Adrenal gland (tissue), 19 donors: ENCODE measurements at places on chromosomes 5 and 9. TPM values are rescaled to one million over a fixed set of nuclear protein-coding genes. Genes with fewer than 3 reads are reported as not detected.
A peak's percentile ranks its signal among the peaks of the same experiment; 100 is the strongest.

GRCh38 chr9:26502311-26502710 is 390.3 kb downstream of the CAAP1 start:
- no peaks in the 10 kb centered on the region for H3K4me1 ChIP-seq
- H3K36me3 ChIP-seq, result no peaks in the 10 kb centered on the region
- H3K27ac ChIP-seq, result no peak overlapping the region
- H3K4me3 ChIP-seq, result no peak overlapping the region

Gene ANKRD31
- 0.52 TPM for total RNA-seq

DNA sequence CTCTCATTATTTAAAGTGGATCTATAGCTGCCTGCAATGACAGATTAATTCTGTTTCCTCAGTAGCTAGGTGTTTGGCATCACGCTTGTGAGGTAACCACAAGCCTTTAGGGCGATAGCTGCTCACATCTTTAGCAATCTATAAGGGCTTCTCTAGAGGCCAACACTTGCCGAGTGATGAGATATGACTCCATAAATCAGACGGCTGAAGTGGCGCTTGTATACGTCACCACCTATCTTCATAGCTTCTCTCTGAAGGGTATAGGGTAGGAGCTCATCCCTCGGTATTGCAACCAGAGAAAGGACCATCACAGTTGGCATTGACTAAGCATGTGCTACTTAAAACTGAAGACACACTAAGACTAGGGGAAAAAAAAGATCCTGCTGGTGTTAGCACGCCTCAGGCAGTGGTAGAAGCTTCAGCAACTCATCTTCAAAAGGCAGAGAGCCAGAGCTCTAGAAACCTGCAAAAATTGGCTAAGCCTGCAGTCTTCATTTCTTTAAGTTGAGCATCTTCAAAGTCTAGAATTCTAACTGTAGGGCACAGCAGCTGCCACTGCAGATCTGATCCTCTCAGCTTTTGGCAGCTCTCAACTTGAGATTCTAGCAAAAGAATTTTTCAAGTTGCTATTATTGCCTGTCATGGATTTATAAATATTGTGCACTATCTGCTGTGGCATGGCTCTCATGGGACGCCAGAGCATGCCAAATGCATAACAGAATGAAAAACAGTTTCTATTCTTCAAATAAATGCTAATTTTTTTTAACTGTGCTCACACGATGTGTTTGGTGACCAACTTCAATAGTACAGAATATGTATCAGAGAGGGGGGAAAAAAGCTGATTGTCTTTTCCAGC is 37.5 kb downstream of the PSMB7 start:
- no peaks in the 10 kb centered on the region for H3K4me1 ChIP-seq
- no peak overlapping the region for H3K4me3 ChIP-seq
- no peaks in the 10 kb centered on the region for H3K36me3 ChIP-seq
- no peaks in the 10 kb centered on the region for H3K27me3 ChIP-seq
- H3K27ac ChIP-seq, result no peak overlapping the region

GRCh38 chr5:3163626-3164025 is 412.1 kb upstream of the IRX2 start:
- no peaks in the 10 kb centered on the region for H3K36me3 ChIP-seq
- no peaks in the 10 kb centered on the region for H3K4me1 ChIP-seq
- H3K27ac ChIP-seq, result no peak overlapping the region
- no peak overlapping the region for H3K4me3 ChIP-seq
- DNase-seq, result no peak
- no peaks in the 10 kb centered on the region for H3K27me3 ChIP-seq

Gene ELOVL7
- 4.7 TPM for total RNA-seq

Gene NEUROG1
- total RNA-seq, result not detected

DNA sequence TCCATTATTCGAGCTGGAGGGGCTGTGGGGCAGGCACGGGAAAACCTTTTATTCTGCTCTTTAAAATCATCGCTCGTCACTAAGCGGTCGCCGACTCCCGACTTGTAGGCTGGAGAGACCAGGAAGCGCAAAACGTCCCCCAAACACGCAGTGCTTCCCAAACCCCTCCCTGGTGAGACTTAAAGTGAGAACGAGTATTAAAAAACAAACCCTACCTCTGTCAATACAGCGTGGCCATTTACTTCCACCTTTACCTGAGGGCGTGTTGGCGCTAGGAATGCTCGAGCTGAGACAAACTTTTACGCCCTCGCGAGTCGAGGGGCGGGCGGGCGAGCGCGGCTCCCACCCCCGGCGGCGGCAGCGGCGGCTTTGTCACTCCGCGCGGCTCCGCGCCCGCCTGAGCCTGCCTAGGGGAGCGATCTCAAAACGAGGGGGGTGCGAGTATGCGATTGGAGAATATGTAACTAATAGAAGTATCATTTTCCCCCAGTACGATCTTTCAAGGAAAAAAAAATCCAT is at the start of gene NR2F1-AS1:
TSS of gene NR2F1-AS1 (minus strand) at position 293 of the 519 bp plus-strand sequence.
- H3K36me3 ChIP-seq, result no peaks in the 10 kb centered on the region
- no peaks in the 10 kb centered on the region for H3K27me3 ChIP-seq
- H3K27ac ChIP-seq, result peak within 1 kb of the TSS; percentile 63
- H3K4me1 ChIP-seq, result peaks cover 36% of the 10 kb centered on the region

DNA sequence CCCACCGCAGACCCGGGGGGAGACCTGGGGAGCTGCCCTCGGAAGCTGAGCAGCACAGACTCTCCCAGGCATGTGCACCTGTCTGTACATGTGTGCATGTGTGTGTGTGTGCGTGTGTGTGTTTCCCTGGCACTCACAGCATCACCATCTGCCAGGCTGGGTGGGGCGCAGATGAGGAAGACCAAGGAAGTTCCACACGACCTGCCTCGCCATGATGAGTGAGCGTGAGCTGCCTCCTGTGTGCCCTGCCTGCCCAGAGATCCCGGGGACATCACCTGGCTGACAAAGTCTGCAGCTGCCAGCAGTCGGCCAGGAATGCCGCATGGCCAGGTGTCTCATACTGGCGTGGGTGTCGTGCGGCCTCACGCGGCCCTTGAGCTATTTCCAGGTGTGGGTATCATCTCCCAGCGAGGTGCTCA is 4.0 kb upstream of the GPSM1 start:
- no peak for DNase-seq
- H3K27ac ChIP-seq, result no peak overlapping the region
- no peak overlapping the region for H3K4me3 ChIP-seq
- peaks cover 5% of the 10 kb centered on the region for H3K4me1 ChIP-seq
- H3K27me3 ChIP-seq, result no peaks in the 10 kb centered on the region

DNA sequence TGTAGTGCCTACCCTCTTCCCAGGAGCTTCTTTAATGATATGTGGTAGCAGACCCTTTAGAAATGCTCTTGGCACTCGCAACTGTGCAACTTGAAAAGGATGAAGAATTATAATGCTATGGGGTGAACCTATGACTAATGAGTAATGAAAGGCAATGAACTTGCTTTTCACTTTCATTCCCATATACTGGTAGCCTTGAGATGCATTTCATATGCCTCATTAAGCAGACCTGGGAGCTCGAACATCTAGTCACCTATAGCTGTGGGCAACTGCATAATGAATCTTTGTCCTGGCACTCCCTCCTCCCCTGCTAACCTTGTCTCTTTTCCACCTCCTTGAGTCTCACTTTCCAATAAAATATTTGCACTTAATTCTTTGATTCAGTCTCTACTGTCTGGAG is 605.9 kb upstream of the DAB2 start:
- H3K4me1 ChIP-seq, result no peaks in the 10 kb centered on the region
- no peaks in the 10 kb centered on the region for H3K27me3 ChIP-seq
- no peak for DNase-seq
- H3K27ac ChIP-seq, result no peak overlapping the region
- H3K36me3 ChIP-seq, result no peaks in the 10 kb centered on the region

DNA sequence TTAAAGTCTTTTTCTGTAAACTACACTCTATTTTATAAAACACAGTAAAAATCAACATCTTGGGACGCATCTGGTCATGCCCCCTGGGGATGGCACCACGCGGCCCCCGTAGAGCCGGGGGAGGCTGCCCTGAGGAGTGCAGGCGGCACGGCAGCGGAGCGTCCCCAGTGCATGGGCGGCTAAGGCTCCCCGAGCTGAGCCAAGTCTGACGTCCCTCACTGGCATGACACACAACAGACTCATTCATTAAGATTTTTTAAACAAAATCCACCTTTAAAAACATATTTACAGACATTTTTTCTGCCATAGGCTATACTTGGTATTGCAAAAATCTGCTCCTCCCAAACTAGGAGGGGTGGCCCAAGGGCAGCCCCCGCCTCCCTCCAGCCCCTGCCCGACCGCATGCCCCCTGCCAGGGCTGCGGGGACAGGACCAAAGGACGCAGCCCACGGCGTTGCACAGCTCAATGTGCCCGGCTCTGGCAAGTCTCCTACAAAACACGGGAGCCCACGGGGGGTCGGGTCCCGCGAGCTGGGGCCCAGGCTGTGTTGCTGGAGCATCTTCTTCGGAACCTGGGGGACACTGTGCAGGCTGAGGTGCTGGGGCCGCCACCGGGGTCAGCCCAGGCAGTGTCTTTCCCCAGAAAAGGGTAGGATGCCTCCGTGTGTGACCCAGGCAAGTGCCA is 11.8 kb upstream of the SEC16A start:
- no peak for DNase-seq
- no peak overlapping the region for H3K27ac ChIP-seq
- no peaks in the 10 kb centered on the region for H3K27me3 ChIP-seq
- H3K4me1 ChIP-seq, result no peaks in the 10 kb centered on the region
- H3K36me3 ChIP-seq, result no peaks in the 10 kb centered on the region
- no peak overlapping the region for H3K4me3 ChIP-seq

Gene GRHPR
- 164 TPM for total RNA-seq

DNA sequence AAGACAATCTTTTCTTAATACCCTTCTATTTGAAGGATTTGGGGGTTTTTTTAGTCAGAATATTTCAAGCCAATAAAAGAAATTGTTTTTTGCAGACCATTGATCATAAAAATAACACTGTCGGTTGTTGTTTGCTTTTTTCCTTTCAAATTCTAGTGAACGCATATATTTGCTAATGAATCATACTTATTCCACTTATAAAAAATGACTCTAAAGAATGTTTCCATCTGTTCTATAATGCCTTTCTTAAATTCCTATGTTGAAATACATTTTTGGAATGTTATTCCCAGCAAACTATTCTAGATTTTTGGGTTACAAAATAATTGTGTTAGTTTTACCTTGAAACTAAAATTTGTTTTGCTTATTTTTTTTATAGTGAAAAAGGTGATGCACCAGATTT is 32.2 kb downstream of the CWC27 start:
- H3K36me3 ChIP-seq, result no peaks in the 10 kb centered on the region
- H3K4me1 ChIP-seq, result no peaks in the 10 kb centered on the region

DNA sequence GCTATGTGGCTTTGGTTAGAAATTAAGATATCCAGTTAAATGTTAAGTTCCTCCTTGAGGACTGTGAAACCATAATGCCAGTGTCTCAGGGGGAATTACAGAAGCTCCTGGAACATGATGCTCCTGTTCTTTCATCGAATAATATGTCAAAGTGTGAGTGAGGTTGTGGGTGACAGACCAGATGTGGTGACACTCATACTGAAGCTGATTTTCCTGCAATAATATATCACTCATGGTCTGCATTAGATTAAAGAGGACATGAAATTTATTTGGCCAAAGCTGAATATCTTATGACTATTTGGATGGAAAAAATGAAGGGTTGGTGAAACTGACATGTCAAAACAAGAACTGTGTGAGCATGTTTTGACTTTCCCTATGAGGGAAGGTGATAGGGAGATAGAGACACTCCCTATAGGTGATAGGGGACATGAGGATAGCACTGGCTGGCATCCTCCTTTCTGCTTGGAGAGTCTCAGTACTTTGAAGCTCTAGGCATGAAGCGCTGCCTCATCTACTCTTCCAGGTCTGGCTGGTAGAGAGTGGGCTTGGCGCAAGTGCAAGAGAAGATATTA is 173.5 kb downstream of the ARHGEF28 start:
- DNase-seq, result no peak
- peaks cover 27% of the 10 kb centered on the region for H3K4me1 ChIP-seq
- H3K27ac ChIP-seq, result no peak overlapping the region
- H3K4me3 ChIP-seq, result no peak overlapping the region

GRCh38 chr5:7010591-7010990 is 297.4 kb downstream of the TENT4A start:
- H3K27ac ChIP-seq, result no peak overlapping the region
- no peaks in the 10 kb centered on the region for H3K27me3 ChIP-seq
- no peak overlapping the region for H3K4me3 ChIP-seq
- no peaks in the 10 kb centered on the region for H3K36me3 ChIP-seq
- no peak for DNase-seq

DNA sequence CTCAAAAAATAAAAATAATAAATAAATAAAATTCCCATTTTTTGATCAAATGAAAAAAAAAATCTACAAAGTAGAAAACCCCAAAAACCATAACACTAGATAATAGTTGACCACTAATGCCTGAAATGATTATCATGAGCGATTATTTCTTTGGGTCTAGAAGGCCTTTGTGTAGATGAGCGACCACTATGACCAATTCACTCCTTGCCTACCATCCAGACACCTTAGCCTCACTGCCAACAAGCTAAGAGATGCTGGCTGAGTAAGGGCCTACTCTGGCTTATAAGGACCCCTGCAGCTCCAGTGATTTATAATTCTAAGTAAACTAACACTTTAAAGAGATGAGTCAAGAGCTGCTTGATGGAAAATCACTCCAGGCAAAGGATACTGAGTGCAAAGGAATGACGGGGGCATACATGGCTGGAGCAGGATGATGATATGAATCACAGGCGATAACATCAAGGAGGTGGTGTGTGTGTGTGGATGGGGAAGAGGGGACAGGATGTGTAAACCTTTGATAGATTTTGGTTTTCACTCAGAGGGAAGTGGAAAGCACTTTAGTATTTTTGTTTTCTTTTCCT is 4.8 kb upstream of the F2RL1 start:
- no peaks in the 10 kb centered on the region for H3K36me3 ChIP-seq
- no peaks in the 10 kb centered on the region for H3K27me3 ChIP-seq
- DNase-seq, result no peak
- H3K4me1 ChIP-seq, result peaks cover 9% of the 10 kb centered on the region
- no peak overlapping the region for H3K4me3 ChIP-seq

- no peak overlapping the region for H3K27ac ChIP-seq
- H3K36me3 ChIP-seq, result no peaks in the 10 kb centered on the region
- H3K4me3 ChIP-seq, result no peak overlapping the region
- H3K27me3 ChIP-seq, result peaks cover 29% of the 10 kb centered on the region
These were observed 2.7 kb downstream of the TERT start for GRCh38 chr5:1292139-1292538.

Gene ZDHHC11B
- total RNA-seq, result 0.89 TPM

Gene BAG1
- total RNA-seq, result 46.9 TPM

Gene LHX3
- not detected for total RNA-seq

- peaks cover 37% of the 10 kb centered on the region for H3K4me1 ChIP-seq
- no peak for DNase-seq
- no peaks in the 10 kb centered on the region for H3K27me3 ChIP-seq
- no peaks in the 10 kb centered on the region for H3K36me3 ChIP-seq
These were observed at the start of gene MSMP for GRCh38 chr9:35754264-35754663. MSMP (minus strand) TSS chr9:35754276; CDS start chr9:35754129, 147 bp downstream.

GRCh38 chr9:128528445-128529160 is 23.8 kb upstream of the SPTAN1 start:
- no peaks in the 10 kb centered on the region for H3K4me1 ChIP-seq
- no peak overlapping the region for H3K4me3 ChIP-seq
- no peaks in the 10 kb centered on the region for H3K36me3 ChIP-seq
